ENCODE measurements at places on chromosomes 1 and 21. TPM values are rescaled to one million over a fixed set of nuclear protein-coding genes. Genes with fewer than 3 reads are reported as not detected.

DNA sequence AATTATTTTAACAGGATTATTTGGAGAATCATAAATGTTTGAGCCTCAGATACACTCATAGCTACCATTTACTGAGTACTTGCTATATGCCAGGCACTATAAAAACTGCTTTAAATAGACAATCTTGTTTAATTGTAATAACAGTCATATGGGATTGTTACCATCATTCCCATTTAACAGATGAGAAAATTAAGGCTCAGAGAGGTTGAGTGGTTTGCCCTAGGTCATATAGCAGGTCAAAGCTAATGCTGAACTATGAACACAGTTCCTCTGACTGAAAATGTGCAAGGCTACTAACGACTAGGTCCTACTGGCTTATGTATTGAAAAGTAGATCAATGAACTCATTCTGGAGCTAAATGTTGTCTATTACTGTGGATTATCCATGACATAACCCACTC is 63.4 kb downstream of the DDR2 start:
- H3K27ac ChIP-seq = no peak overlapping the region
- no peaks in the 10 kb centered on the region for H3K27me3 ChIP-seq
- peaks cover 14% of the 10 kb centered on the region for H3K4me1 ChIP-seq
- no peak for DNase-seq
- no peaks in the 10 kb centered on the region for H3K36me3 ChIP-seq

DNA sequence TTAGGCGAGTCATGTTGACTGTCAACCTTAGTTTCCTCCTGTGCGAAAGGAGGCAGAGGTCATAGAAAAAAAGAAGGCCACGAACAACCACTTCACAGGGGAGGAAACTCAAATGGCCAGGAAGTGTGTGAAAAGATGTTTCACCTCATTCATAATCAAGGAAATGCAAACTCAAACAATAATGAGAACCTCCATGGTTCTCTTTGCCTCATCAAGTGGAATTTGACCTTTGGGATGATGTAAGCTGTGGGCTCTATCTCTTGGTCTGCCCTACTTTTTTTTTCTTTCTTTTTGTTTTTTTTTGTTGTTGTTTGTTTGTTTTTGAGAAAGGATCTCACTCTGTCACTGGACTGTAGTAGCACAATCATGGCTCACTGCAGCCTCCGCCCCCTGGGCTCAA is 55.9 kb upstream of the GRHL3 start:
- DNase-seq = no peak
- H3K4me1 ChIP-seq = no peaks in the 10 kb centered on the region
- no peak overlapping the region for H3K4me3 ChIP-seq
- H3K27ac ChIP-seq = no peak overlapping the region
- H3K36me3 ChIP-seq = no peaks in the 10 kb centered on the region

DNA sequence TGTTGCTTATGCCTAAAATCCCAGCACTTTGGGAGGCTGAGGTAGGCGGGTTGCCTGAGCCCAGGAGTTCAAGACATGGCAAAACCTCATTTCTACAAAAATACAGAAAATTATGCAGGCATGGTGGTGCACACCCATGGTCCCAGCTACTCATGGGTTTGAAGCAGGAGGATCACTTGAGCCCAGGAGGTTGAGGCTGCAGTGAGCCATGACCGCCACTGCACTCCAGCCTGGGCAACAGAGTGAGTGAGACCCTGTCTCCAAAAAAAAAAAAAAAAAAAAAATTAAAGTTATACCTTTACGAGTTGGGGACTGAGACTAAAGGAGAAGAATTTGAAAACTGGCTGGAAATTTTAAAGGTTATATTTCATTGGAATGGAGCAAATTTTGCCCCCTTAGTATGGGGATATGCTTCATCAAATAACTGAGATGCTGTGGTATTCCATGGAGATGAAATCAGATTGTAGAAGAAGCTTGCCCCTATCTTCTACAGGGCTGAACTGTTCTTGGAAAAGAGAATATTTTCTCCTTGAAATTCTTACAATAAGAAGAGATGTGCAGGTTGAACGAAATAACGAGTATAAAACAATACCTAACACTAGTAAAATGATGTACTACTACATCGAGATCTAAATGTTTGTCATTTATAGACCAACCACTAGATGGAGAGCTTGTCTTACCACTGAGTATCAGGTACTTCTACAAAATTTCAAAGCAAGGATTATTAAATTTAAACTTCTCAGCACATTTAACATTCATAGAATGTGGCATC is 34.9 kb upstream of the SCYL3 start:
- no peak for DNase-seq
- H3K27me3 ChIP-seq = no peaks in the 10 kb centered on the region
- H3K36me3 ChIP-seq = no peaks in the 10 kb centered on the region
- H3K4me1 ChIP-seq = no peaks in the 10 kb centered on the region
- H3K4me3 ChIP-seq = no peak overlapping the region

DNA sequence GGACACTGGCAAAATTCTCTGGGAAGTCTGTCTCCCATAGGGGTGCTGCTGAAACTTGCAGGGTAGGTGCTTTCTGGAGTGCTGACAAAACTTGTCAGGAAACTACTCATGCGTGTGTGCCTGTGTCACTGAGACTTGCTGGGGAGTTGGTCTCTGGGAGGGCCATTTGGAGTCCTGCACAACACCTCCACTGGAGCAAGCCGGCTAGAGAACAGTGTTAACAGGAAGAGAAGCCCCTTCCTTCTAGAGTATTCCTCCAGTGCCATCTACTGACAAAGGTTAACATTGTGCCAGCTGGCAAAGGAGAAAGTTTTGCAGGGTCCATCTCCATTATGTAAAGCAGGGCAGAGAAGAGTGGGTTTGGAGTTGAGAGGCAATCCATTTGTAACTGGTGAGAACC is 30.0 kb downstream of the ZMYM4 start:
- H3K27ac ChIP-seq = no peak overlapping the region
- peaks cover 12% of the 10 kb centered on the region for H3K4me1 ChIP-seq
- peaks cover 25% of the 10 kb centered on the region for H3K36me3 ChIP-seq

DNA sequence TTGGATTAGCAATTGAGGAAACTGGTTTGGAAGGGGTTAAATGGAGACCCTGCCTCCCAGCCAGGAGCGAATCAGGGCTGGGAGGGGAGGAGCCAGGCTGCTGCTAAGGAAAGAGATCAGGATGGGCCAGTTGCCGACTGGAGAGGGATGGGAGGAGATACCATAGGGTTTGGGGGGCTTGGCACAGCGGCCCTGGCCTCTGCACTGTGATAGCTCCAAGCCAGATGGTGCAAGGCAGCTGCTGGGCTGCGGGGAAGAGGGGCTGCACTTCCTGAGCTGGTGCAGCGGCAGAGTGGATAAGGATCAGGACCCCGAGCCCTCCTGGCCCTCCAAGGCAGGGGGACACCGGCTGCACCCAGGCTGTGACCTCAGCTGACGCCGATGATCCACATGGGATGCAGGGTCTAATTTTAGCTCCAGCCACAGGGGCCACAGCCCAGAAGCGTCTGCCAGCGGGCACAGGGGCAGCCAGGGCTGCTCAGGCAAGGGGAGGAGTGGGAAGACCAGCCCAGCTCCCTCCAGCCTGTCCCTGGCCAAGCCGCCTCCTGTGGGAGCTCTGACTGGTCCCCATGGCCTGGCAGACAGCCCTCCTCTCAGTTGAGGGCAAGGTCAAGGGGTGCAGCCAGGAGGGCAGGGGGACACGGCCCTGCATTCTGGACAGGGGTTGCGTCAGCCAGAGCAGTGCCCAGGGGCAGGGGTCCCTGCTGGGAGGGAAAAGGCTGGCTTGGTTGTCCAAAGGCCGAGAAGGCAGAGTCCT is at the start of gene EXTL1:
EXTL1 (plus strand) TSS at position 129 of the 757 bp plus-strand sequence. CDS start 872 bp downstream, outside the sequence.
- H3K4me1 ChIP-seq = peaks cover 39% of the 10 kb centered on the region
- H3K4me3 ChIP-seq = peak within 1 kb of the TSS; percentile 9
- H3K27me3 ChIP-seq = no peaks in the 10 kb centered on the region

GRCh38 chr1:11925938-11926292 is 312 bp downstream of the KIAA2013 start:
- H3K27ac ChIP-seq = peak overlapping the region; percentile 71
- H3K27me3 ChIP-seq = no peaks in the 10 kb centered on the region
- peak overlapping the region; percentile 68 for H3K4me3 ChIP-seq
- peaks cover 66% of the 10 kb centered on the region for H3K4me1 ChIP-seq
- no peaks in the 10 kb centered on the region for H3K36me3 ChIP-seq

- H3K36me3 ChIP-seq = no peaks in the 10 kb centered on the region
- peaks cover 3% of the 10 kb centered on the region for H3K27me3 ChIP-seq
- H3K4me3 ChIP-seq = no peak overlapping the region
- no peaks in the 10 kb centered on the region for H3K4me1 ChIP-seq
- DNase-seq = no peak
Measured at GRCh38 chr1:20123722-20124455, 4.6 kb upstream of the PLA2G2D start.

The LRRC38 gene
- 9.4 TPM for total RNA-seq

The LRRC8B gene
- 21.6 TPM for total RNA-seq
